WTC11 (cell line): ENCODE measurements at places on chromosomes 11 and 22. TPM values are rescaled to one million over a fixed set of nuclear protein-coding genes. Genes with fewer than 3 reads are reported as not detected.
A peak's percentile ranks its signal among the peaks of the same experiment; 100 is the strongest.

- H3K4me3 ChIP-seq, result no peak overlapping the region
- H3K27ac ChIP-seq, result peak overlapping the region; percentile 39; the same call in 1 of the 2 replicates
- no peak for DNase-seq
Measured at GRCh38 chr11:36000616-36001190, 56.8 kb downstream of the LDLRAD3 start.

KCNK4 gene
- total RNA-seq, result 0.25 to 0.74 TPM (median 0.48 TPM) in 3 replicates

HBD gene
- total RNA-seq, result not detected in 3 replicates

DNA sequence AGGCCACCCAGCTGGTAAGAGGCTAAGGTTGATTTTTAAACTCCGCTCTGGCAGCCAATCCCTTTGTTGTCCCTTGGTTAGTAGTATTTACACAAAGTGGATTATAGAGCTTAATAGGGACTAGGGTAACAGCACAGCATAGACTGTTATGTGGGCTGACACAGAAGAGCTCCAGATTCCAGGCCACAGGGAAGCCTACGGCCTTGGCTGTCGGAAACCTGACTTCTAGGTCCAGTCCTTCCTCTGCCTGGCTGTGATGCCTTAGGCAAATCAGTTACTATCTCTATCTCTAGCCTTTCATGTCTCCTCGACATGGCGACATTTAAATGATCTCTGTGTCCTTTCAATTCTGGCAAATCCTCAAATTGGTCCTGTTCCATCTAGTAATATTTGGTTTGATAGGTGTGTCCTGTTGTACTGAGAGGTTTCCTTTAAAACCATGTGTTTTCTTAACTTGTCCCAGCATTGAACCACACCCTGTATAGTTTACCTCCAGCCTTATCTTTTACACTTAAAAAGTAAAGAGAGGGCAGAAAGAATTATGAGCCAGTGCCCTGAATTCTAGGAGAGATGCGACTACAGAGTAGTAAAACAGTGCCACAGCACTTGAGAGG is 4.2 kb downstream of the MMP1 start:
- H3K27ac ChIP-seq, result no peak overlapping the region
- H3K27me3 ChIP-seq, result no peaks in the 10 kb centered on the region
- no peaks in the 10 kb centered on the region for H3K36me3 ChIP-seq
- no peak for DNase-seq

SDF2L1 gene
- 52.2 to 73.6 TPM (median 57.0 TPM) in 3 replicates for total RNA-seq

GRCh38 chr22:19579115-19579811 is 55.1 kb upstream of the CLDN5 start:
- H3K27ac ChIP-seq, result no peak overlapping the region
- no peak for DNase-seq

GRCh38 chr11:88704485-88704884 is 361.3 kb downstream of the GRM5 start:
- no peak overlapping the region for H3K27ac ChIP-seq
- H3K4me1 ChIP-seq, result peaks cover 6% of the 10 kb centered on the region
- H3K27me3 ChIP-seq, result no peaks in the 10 kb centered on the region; the same call in 1 of the 2 replicates
- H3K36me3 ChIP-seq, result no peaks in the 10 kb centered on the region

NLRP10 gene
- total RNA-seq, result 0.16 to 0.77 TPM (median 0.44 TPM) in 3 replicates

- no peaks in the 10 kb centered on the region for H3K27me3 ChIP-seq
- no peak overlapping the region for H3K27ac ChIP-seq
- H3K36me3 ChIP-seq, result no peaks in the 10 kb centered on the region
- no peak overlapping the region for H3K4me3 ChIP-seq
- no peak for DNase-seq
- no peaks in the 10 kb centered on the region for H3K4me1 ChIP-seq
Measured at GRCh38 chr11:103552086-103552485, 442.9 kb downstream of the DYNC2H1 start.

OR5P2 gene
- total RNA-seq, result not detected in 3 replicates

MCAM gene
- total RNA-seq, result 20.7 to 26.4 TPM (median 22.1 TPM) in 3 replicates

GRCh38 chr11:111107501-111107900 is 138.0 kb upstream of the POU2AF2 start:
- H3K27me3 ChIP-seq, result no peaks in the 10 kb centered on the region
- H3K4me3 ChIP-seq, result no peak overlapping the region
- H3K27ac ChIP-seq, result no peak overlapping the region
- DNase-seq, result no peak
- H3K4me1 ChIP-seq, result peaks cover 6% of the 10 kb centered on the region

DNA sequence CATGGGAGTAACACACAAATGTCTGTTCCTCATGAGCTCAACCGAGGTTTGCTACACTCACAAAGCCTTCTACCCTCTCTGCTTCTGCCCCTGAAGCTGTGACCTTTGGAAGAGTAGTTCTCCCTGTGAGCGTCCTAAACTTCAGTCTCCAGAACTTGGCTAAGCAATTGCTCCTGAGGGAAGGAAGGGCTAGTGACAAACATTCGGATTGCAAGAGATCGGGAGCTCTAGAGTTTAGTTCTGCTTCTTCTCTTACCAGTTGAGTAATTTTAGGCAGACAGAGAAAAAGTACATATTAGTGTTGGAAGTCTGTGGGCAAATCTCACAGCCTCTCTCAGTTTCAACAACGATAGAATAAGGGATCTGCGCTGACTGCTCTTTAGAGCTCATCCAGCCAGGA is 27.3 kb upstream of the ELF5 start:
- peaks cover 6% of the 10 kb centered on the region for H3K27me3 ChIP-seq
- H3K36me3 ChIP-seq, result no peaks in the 10 kb centered on the region
- H3K27ac ChIP-seq, result no peak overlapping the region
- no peak for DNase-seq
- no peaks in the 10 kb centered on the region for H3K4me1 ChIP-seq
- no peak overlapping the region for H3K4me3 ChIP-seq

DNA sequence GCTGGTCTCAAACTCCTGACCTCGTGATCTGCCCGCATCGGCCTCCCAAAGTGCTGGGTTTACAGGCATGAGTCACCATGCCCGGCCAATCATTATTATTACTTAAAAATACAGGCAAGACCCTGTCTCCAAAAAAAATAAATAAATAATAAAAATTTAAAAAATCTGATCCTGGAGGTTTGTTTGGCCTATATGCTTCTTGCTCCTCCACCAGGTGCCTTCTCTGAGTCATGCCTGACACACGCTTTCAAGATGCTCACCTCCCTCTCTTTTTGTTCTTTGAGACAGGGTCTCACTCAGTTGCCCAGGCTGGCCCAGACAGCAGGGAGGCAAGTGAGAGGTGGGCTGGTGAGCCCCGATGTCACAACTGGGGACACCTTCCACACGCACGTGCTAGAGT is 13.5 kb downstream of the ZC3H7B start:
- no peak for DNase-seq
- no peaks in the 10 kb centered on the region for H3K36me3 ChIP-seq
- H3K4me3 ChIP-seq, result no peak overlapping the region
- H3K27me3 ChIP-seq, result no peaks in the 10 kb centered on the region
- H3K4me1 ChIP-seq, result peaks cover 8% of the 10 kb centered on the region
- peak overlapping the region; percentile 49; the same call in 1 of the 2 replicates for H3K27ac ChIP-seq

DNA sequence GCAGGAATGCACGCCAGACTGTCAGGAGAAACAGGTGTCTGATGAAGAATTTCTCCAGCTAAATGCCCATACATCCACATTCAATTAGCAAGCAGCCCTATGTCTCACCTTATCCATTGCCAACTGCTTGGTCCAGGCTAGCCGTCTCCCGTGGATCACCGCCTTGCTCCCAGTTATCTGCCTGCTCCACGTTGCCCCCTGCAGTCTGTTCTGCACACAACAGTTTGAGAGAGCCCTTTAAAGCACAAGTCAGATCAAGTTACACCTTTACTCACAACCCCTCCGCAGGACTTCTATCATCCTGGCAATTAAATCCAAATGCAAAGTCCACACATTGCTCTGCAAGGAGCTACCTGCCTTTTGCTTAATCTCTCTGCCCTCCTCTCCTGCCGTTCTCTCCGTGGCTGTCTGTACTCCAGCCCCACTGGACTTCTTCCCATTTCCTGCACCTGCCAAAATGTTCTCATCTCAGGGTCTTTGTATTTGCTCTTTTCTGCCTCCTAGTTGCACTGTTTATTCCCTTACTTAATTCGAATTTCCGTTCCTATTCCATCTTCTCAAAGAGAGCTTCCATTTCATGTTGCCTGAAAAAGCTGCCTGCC is 185.3 kb upstream of the LARGE1 start:
- peaks cover 10% of the 10 kb centered on the region; the same call in 1 of the 2 replicates for H3K27me3 ChIP-seq
- H3K36me3 ChIP-seq, result no peaks in the 10 kb centered on the region
- H3K4me1 ChIP-seq, result peaks cover 6% of the 10 kb centered on the region

DNA sequence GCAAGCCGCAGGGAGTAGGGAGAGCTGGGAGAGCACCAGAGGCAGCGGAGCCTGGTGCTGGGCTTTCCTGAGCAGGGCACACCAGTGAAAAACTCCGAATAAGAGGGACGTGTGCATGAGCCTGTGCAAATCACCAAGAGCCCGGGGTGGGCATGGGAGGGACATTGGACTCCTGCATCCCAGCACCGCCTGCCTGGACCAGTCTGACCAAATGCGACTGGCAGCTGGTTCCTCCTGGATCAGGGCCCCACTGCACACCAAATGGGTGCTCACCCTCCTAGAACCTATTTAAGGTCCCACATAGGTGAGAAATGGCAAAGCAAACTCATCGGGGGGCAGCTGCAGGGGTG is 3.1 kb downstream of the PPM1F start:
- H3K27me3 ChIP-seq, result peaks cover 26% of the 10 kb centered on the region
- H3K36me3 ChIP-seq, result peaks cover 6% of the 10 kb centered on the region
- peaks cover 24% of the 10 kb centered on the region for H3K4me1 ChIP-seq
- no peak overlapping the region for H3K27ac ChIP-seq
- no peak overlapping the region for H3K4me3 ChIP-seq
- DNase-seq, result no peak

GRCh38 chr11:126808296-126808695 is 192.3 kb downstream of the KIRREL3 start:
- H3K27me3 ChIP-seq, result peaks cover 5% of the 10 kb centered on the region; the same call in 1 of the 2 replicates
- H3K36me3 ChIP-seq, result no peaks in the 10 kb centered on the region
- peaks cover 15% of the 10 kb centered on the region for H3K4me1 ChIP-seq

GRCh38 chr22:44686873-44687600 is 15.0 kb upstream of the PRR5 start:
- H3K4me3 ChIP-seq, result no peak overlapping the region
- no peak for DNase-seq
- H3K36me3 ChIP-seq, result no peaks in the 10 kb centered on the region
- H3K27ac ChIP-seq, result no peak overlapping the region
- H3K4me1 ChIP-seq, result peaks cover 10% of the 10 kb centered on the region

GRCh38 chr11:129075757-129076156 is 116.4 kb downstream of the ARHGAP32 start:
- H3K4me1 ChIP-seq, result peaks cover 17% of the 10 kb centered on the region
- H3K27me3 ChIP-seq, result no peaks in the 10 kb centered on the region
- H3K36me3 ChIP-seq, result no peaks in the 10 kb centered on the region
- no peak for DNase-seq

- DNase-seq, result no peak
- peaks cover 35% of the 10 kb centered on the region for H3K36me3 ChIP-seq
- H3K27ac ChIP-seq, result peak overlapping the region; percentile 100
- no peaks in the 10 kb centered on the region for H3K27me3 ChIP-seq
- peaks cover 16% of the 10 kb centered on the region for H3K4me1 ChIP-seq
- peak overlapping the region; percentile 100 for H3K4me3 ChIP-seq
Measured at GRCh38 chr11:62830904-62831519, 839 bp downstream of the STX5 start.

DNA sequence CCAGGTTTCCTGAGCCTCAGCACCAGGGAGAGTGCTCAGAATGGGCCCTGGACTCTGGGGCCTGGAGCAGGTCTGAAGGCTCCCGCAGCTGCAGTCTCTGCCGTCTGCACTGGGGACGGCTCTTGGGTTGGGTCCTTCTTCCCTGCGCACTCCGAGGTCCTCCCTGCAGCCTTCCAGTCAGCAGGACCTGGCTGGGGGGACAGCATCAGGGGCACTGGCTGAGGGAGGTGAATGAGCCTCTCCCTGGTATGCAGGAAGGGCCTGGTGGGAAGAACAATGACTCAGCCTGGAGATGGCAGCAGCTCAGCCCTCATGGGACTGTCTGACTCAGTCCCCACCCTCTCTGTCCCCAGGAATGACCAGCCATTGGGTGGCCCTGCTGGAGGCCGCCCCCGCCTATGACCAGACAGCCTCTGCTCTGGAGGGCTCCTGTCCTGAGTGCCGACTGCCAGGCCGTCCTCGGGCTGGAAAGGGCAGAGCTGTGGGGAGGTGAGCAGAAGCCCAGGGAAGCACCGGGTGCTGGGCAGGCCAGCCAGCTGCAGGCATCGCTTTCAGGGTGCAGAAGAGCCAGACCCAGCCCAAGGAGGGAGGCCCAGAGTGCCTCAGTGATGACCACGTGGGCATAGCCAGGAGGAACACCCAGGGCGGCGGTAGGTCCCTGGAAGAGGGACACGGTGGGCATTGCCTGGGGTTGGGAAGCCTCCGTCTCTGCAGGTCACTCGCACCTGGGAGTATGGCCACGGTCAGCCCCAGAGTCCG is 455.0 kb downstream of the BRD1 start:
- peak; percentile 26 for DNase-seq
- H3K4me1 ChIP-seq, result peaks cover 7% of the 10 kb centered on the region
- no peak overlapping the region; the same call in 1 of the 2 replicates for H3K27ac ChIP-seq
- no peak overlapping the region for H3K4me3 ChIP-seq
- H3K27me3 ChIP-seq, result no peaks in the 10 kb centered on the region; the same call in 1 of the 2 replicates
- no peaks in the 10 kb centered on the region for H3K36me3 ChIP-seq

DNA sequence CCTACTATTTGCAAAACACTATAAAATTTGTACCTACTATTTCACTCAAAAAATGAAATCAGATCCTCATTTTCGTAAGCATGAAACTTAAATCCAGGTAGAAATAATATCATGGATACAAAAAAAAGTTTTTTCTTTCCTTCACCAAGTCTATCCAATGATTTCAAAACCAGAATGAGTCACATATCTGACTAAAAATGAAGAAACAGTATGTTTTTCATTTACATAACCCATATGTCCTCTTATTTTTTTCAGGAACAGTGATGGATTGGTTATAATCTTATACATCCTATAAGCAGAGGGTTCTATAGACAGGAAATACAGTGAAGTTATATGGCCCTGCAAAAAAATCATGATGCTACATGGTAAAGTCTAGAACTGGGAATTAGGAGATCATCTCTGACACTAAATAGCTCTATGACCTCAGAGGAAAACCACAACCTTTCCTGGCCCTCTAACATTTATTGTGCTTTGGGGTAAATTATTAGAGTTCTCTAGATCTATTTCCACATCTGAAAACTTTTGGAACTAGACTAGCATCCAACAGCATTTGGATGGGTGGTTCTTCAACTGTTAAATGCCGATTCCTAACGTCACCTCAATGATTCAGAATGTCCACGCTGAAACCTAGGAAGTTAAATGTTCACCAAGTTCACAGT is 10.9 kb downstream of the MTMR2 start:
- peaks cover 15% of the 10 kb centered on the region for H3K4me1 ChIP-seq
- DNase-seq, result no peak
- no peaks in the 10 kb centered on the region for H3K36me3 ChIP-seq
- H3K27me3 ChIP-seq, result no peaks in the 10 kb centered on the region
- no peak overlapping the region for H3K4me3 ChIP-seq

GRCh38 chr11:8251616-8252295 is 11.9 kb downstream of the LMO1 start:
- H3K27ac ChIP-seq, result no peak overlapping the region
- H3K4me1 ChIP-seq, result peaks cover 2% of the 10 kb centered on the region; the same call in 1 of the 2 replicates
- no peaks in the 10 kb centered on the region for H3K36me3 ChIP-seq
- DNase-seq, result peak; percentile 5

DNA sequence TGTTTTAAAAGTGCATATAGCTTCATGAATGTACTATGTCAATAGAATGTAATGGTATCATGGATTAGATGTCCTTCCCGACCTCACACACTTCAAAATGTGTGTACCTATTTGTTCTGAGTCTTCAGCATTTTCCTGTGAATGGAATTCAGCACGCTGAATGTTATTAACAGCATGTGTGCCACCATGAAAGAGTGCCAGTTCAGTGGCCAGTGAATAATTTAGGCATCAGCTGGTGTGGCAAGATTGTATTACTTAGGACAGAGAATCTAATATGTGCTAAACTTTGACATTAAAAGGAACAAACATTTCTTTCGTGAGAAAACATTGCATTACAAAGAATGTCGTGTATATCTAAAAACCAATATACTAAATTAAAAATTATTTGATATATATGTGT is 46.4 kb downstream of the HIPK3 start:
- H3K27ac ChIP-seq, result peak overlapping the region; percentile 85; the same call in 1 of the 2 replicates
- no peaks in the 10 kb centered on the region for H3K27me3 ChIP-seq
- H3K4me1 ChIP-seq, result peaks cover 4% of the 10 kb centered on the region
- no peak overlapping the region for H3K4me3 ChIP-seq
